T-helper 1 cell (primary cell): ENCODE measurements at places on chromosomes 12 and 14.

- no peak for DNase-seq
Observed at GRCh38 chr12:105978276-105978675, 160.5 kb downstream of the NUAK1 start.

DNA sequence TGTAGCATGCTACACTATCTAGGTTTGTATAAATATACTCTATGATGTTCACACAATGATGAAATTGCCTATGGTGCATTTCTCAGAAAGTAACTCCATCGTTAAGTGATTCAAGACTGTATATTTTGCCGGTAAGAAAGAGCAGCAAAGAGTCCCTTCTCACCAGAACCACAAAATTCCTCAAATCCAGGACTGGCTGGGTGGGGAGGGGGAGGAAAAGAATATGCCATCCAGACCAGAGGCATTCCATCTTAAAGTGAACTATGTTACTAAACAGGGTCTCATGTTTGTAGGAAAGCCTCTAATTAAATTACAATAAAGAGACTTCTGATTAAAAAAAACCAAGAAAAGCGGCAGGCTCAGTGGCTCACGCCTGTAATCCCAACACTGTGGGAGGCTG lies 11.5 kb downstream of the UBE2N start:
- no peak for DNase-seq

DNA sequence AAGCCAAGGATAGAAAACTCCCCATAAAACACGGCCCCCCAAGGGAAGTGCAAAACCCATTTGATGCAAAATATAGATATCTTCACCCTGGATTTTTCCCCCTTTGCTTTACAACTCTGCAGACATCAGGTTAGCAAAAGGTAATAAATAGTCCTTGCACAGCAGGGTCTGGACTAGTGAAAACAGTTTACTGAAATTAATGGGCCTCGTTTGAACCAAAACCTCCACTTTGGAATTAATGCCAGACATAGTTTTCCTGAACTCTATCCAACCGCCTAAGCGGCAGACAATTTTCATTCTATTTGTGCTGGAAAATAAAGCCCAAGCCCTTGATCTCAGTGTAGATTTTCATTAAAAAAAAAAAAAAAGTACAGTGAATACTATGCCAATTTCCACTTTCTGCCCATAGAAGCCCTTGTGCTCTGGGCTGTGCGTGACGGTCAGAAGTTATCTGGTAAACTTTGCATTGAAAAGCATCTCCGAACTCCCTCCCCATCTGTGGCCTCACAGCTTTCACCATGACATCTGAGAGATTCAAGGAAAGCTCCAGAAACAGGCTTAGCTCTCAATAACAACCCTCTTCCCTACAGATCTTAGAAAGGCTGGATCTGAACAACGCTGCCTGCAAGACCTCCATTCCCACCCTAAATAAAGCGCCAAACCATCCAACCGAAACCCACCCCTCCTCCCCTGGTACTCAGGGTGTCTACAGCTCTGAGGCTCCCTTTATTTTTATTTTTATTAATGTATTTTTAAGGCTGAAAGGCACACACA lies 11.0 kb upstream of the IRF2BPL start:
- no peak for DNase-seq

DNA sequence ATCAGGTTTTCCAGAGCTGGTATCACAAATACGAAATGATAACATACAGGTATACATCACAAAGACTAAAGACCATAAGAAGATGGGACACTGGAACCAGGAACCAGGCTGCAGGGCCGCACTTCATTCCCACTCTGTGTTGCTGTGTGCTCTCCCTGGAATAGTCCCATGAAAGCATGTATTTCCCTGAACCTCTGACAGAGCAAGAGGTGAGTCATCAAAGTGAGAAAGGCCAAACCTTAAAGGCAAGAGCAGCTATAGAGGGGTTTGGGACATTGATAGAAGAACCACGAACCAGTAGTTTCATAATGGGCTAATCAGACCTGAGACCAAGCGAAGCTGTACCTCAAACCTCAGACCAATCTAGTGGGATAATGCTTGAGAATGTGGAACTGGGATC lies 283.0 kb upstream of the PRKD1 start:
- no peak for DNase-seq

- DNase-seq: no peak
Observed at GRCh38 chr12:122350141-122350848, 72.2 kb downstream of the CLIP1 start.

- DNase-seq: no peak
Observed at GRCh38 chr14:73700325-73700724, 13.9 kb downstream of the PNMA1 start.

DNA sequence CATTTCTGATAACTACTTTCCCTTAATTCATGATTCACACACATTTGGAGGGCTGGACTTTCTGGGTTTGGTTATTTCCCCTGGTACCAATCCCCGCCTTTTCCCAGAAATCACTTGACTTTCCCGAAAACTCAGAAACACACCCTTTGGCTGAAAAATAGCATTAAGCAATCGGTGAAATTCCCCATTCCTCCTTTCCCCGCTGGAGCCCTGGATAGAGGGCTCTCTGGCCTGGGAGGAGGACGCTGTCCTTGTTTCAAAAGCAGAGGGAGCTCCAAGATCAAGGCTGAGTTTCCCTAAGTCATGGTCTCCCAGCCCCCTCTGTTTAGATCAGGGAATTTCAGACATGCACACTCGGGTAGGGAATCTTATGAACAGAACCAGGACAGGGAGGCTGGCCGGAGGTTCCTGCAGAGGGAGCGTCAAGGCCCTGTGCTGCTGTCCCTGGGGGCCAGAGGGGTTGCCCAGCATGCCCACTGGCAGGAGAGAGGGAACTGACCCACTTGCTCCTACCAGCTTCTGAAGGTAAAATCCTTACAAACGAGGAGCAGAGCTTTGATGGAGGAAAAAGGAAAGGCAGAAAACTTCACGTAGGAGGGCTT lies at the start of gene C1S:
Gene C1S (plus strand): TSS at position 366 of the 602 bp plus-strand sequence. CDS start 1,195 bp downstream, outside the sequence.
- no peak for DNase-seq

DNA sequence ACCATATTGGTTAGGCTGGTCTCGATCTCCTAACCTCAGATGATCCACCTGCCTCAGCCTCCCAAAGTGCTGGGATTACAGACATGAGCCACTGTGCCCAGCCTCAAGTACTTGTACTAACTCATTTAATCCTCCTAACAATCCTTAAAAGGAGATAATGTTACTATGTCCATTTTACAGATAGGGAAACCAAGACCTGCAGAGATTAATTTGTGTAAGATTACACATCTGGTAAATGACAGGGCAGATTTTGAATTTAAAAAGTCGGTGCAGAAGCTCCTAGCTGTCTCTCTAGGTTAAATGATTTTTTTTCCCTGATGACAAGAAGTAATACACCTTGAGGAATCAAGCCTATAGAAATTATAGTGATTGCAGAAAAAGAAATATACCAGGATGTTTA lies 13.7 kb upstream of the HECTD1 start:
- DNase-seq: no peak

GRCh38 chr14:103880348-103881267 lies 33.2 kb upstream of the PPP1R13B start:
- DNase-seq: no peak

GRCh38 chr14:77979171-77979570 lies 179.3 kb downstream of the ADCK1 start:
- DNase-seq: no peak
